ENCODE measurements at places on chromosomes 3 and 15.

GRCh38 chr15:62760538-62760937, 282.0 kb upstream of the TPM1 start:
- DNase-seq: no peak

DNA sequence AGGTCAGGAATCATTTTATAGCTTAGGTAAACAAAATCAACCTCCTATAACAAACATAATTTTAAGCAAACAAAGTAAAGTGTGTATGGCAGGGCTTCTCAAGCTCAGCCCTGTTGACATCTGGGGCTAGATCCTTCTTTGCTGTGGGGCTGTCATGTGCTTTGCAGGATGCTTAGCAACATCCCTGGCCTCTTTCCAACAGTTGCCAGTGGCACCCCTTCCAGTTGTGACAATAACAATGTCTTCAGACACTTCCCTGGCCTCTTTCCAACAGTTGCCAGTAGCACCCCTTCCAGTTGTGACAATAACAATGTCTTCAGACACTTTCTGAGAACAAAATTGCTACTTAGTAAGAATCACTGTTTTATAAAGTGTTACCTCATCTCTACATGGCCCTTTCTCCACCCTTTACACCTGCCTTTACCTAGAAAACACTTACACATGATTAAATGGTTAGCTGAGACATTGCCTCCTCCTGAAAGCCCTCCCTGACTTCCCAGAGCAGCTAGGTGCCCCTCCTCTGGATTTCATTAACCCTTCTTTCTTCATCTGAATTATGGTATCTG, 194.0 kb upstream of the LMCD1 start:
- DNase-seq: no peak

DNA sequence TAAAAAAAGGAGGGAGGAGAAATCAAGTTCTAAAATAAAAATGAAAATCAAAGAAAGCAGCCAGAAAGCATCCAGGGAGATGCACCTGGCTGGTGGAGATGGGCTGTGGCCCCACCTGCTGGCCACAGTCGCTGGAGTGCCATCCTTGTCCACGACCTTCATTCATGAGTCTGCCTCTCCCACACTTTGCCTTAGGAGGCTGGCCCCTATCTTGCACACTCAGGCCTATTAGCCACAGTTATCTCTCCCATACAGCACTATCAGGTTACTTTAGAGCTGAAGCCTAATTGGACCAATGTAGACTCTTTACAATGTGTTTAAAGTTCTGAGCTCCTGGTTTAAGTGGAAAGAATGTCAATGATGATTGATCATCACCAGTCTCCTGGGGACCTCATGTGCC, 392.0 kb upstream of the RORA start:
- DNase-seq: no peak

DNA sequence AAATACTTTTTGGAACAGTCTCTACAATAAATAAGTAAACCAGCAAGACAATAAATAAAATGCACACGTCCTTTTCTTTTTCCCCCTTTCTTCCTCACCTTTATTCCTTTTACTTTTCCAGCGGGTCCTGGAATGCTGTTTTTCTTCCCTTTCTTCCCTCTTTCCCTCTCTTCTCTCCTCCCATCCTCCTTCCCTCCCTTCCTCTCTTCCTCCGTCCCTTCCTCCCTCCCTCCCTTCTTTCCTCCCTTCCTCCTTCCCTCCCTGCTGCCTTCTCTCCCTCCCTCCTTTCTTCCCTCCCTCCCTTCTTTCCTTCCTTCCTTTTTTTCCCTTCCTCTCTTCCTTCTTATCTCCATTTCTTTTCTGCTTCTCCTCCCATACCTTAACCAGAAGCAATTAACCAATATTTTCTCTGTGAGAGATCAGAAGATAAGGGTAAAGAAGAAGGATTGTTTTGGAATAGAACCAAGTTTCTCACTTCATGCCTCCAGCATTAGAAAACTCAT, 3.3 kb upstream of the IL17RE start:
- DNase-seq: no peak

- DNase-seq: no peak
Observed at GRCh38 chr3:46482632-46483350, 15.0 kb upstream of the RTP3 start.

- no peak for DNase-seq
Observed at GRCh38 chr15:87118846-87119245, 1039.2 kb downstream of the AGBL1 start.

DNA sequence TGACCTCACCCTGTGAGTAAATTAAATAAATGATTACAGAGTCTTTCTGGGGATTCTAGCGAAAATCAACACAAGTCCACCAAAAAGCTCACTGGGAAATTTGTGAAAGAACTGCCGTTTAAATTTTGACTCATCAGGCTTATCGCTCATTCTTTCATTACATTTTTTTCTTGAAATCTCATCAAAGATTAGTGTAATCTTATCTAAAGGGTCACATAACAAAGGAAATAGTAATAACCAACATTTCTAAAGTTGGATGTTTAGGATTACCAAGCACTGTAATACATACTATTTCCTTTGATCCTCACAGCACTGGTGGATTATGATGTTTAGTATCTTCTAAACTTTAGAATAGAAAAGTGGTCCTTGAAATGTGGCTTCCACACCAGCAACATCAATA, 111.1 kb upstream of the CBLB start:
- no peak for DNase-seq

DNA sequence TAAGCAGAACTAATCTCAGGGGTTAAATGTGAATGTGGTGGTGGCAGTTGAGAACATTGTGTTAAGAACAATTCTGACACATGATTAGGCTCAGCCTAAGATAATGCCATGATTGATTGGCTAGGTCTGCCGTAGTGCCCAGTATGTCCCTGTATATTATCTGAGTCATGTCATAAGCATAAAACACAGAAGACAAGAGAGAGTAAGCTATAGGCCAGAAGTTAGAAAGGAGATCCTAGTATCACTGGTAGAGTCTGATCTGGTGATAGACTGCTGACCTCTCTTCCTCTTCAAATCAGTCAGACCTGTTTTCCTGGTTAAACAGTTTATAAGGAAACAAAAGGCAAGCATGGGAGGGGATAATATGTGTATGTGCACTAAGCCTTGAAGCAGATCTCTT, 30.1 kb upstream of the ATP8B4 start:
- no peak for DNase-seq

DNA sequence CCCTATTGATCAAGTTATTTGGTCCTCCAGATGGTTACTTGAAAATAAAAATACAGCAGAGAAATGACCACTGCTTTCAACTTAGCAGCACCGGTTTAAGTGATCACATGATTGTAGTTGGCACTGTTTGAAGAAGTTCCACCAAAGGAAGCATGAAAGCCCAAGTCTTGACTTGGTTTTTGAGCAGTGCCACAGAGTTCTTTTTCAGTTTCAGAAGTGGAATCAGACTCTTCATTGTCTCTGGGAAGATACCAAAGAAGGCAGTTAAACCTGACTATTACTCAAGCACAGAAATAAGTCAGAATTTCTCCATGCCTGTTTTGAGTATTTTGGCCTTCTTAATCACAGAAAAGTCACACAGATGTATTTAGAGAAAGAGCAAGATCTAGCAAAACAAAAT, 66.7 kb downstream of the BBX start:
- no peak for DNase-seq

- no peak for DNase-seq
Observed at GRCh38 chr15:76861815-76862397, 43.2 kb downstream of the SCAPER start.

DNA sequence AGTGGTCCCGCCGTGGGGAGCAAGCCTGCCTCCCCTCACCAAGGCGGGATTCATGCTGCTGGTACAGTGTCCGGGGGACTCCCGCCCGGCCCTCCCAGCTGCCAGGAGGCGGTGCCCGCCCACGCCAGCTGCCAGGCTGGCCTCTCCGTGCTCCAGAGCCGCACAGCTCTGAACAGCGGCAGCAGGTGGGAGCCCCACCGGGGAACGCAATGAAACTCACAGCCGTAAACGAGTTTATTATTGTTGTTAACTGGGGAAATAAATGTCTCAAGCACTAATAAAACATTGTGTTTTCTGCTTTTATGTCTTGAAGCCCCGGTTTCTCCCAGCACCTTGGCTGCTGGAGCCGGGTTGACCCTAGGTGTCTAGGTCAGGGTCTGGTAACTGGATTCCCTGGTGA, 317.7 kb upstream of the TLE3 start:
- DNase-seq: no peak

DNA sequence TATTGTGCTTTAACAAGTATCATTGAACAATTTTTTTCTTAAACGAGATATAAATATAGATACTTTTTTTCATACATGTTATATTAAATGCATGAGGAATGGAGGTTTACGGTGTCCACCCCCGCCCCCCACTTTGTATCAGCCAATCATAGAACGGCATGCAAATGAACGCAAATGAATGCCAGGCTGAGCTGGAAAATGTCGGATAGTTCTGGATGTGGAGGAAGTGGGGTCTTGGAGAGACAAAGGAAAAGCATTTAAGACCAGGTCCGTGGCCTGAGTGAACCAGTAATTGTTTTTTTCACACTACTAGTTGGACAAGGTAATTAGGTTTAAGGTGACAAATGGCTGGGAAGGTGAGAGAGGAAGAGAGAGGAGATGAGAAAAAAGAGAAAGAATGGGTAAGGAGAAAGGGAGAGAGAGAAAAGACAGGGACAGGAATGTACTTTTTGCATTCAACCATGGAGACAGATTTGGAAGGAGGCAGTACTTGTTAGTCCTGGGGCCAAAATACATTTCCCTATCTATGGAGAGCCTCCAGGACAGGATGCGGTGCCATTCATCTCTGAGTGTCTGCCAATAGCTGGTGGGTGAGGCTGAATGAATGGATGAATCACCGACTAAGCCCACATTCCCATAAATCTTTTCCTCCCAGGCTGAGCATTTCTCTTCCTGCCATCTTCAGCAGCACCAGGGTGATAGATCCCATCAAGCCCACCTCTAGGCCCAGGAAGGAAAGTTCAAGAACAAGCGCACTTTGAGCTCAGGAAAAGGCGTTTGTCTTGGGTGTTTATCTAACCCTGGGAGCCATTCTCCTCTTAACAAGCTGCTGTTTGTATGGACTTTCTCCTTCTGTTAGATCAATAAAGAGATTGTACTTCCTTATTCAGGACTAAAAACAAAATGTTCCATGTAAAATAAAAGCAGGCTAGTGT, 1.4 kb upstream of the RAD18 start:
- DNase-seq: no peak

DNA sequence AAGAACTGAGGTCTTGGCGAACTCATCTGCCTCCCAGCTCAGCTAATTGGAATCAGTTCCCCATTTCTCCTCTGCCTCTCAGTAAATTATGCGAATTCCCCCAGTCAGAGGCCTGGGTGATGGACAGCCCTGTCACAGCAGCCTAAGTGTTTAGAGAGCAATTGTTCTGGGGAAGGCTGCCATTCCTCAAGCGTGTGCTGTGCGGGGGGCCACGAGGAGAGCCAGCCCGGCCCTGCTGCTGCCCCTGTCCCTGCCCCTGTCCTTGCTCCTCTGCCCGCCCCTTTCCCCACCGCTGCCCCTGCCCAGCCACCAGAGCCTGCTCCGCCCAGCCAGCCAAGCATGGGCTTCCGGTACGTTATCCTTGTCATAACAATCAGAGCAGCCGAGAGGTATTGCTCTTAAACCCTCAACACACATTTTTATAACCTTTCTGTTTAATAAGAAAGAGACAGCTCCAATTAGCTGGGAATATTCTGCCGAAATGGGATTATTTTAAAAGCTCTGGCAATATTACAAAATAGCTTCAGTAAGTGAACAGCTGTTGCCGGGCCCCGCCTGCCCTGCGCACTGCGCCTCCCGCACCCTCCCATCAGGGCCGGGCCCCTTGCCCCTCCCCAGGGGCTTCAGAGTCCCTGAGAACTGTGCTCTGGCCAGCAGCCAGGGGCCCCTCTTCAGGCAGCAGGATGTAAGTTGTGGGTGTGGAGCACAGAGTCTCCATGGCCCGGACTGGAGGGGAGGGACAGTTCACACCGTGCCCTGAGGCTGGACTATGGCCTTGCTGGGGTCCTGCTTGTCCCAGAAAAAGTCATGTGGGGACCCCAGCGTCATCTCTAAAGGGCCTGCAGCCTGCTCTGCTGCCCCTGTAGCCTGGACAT, 12.4 kb upstream of the CACNA2D2 start:
- no peak for DNase-seq

DNA sequence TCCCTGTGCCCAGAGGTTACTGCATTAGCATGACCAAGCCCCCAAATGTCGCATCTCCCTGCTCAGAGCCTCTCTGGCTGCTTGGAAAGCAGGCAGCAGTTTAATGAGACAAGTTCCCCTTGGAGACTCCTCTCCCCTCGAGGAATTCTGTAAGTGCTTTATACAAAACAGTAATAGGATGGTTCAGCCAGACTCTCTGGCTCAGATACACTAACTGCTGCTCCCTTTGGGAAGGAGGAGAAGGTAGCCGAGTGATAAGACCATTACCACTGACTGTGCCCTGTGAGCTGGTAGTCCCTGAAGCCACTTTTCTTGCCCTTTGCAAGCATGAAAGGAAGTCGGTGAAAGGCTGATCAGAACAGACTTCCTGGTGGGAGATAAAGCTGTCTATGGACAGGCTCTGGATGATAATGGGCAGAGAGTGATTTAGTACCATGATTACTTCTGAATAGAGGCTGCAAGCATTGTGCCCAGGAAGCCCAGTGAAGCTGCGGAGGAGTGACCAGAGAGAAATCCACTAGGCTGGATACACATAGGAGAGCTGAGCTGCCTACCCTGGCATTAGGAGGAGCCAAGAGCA, 100.8 kb downstream of the SEMA6D start:
- no peak for DNase-seq

DNA sequence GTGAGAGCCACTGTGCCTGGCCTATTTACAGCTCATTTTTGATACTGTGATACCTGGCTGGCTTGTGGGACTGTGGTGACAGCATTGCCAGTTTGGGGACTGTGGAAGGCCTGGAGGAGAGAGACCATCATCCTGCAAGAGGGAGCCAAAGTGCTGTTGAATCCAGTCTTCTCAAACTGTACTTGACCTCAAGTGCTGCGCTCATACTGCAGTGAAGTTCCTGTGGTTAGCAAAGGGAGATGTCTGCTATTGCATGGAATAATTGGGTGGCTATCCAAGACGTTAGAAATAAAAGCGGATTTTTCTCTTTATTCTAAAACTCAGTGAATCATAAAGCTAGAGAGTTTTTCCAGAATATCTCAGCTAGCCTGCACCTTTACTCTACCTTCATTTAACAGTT, 83.4 kb downstream of the CCK start:
- no peak for DNase-seq

All from effector CD4-positive, alpha-beta T cell (primary cell).